ENCODE measurements at places on chromosomes 12 and 14.

- peak; percentile 45 for DNase-seq
These were observed 3.3 kb upstream of the CCND2 start for GRCh38 chr12:4270016-4270830.

- no peak for DNase-seq
These were observed 178.5 kb downstream of the DAD1 start for GRCh38 chr14:22410497-22410896.

DNA sequence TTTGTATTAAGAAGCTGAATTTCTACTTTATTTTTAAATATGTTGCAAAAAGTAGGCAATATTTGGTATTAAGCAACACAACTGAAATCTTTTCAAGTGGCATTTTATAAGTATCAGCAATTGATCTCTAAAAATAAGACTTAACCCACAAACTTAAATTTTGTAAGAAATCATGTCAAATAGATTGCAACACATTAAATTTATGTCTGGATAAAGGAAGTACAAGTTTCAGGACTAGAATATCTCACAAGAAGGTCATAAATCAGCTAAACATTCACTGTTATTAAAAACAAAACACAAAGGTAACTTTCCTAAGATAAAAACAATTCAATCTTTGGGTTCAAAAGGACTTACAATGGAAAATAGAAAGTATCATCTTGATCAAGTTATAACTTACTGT lies 32.8 kb downstream of the CPNE8 start:
- DNase-seq: no peak

GRCh38 chr14:95609398-95609990 lies 74.6 kb downstream of the GLRX5 start:
- DNase-seq: no peak

- no peak for DNase-seq
These were observed 31.0 kb downstream of the SIX1 start for GRCh38 chr14:60618241-60618640.

GRCh38 chr12:85257671-85258070 lies 22.3 kb upstream of the ALX1 start:
- DNase-seq: no peak

DNA sequence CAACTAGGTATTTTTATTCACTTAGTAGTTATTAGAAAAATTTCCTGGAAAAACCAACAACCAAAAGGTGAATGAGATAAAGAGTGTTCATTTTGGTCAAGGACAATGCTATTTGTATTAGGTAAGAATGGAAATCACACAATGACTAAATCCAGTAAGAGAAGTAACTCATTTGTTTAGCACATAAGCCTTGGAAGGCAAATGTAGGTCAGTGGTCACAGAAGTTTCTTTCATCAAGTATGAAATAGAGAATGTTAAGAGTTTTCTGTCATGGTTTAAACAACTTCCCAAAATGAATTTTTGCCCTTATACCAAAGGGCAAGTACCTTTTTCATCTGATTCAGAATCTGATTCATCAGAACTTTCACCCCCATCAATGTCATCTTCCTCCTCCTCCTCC lies 101.7 kb downstream of the KIF21A start:
- DNase-seq: no peak
